ENCODE measurements at places on chromosomes 2 and 18.

GRCh38 chr2:227623226-227623625 is 5.9 kb downstream of the SCYGR4 start:
- DNase-seq = no peak

GRCh38 chr18:2958819-2959298 is 54.1 kb downstream of the LPIN2 start:
- DNase-seq = no peak

DNA sequence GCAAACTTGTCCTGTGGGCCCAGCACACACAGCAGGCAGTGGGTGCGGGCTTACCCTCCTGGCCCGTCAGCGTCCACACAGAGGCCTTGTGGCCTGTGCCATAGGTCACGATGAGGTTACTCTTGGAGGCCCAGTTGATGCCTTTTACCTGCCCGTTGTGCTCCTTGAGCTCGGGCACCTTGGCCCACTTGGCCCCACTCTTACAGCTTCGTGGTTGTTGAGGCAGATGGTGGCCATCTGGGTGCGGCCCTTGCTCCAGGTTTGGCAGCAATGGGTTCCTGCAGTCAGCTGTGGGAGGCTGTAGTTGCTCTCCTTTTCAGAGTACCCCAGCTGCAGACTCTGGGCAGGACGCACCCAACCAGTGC is 45.5 kb upstream of the PTH2R start:
- DNase-seq = no peak

GRCh38 chr2:102342888-102343287 is 12.7 kb upstream of the IL18R1 start:
- no peak for DNase-seq

DNA sequence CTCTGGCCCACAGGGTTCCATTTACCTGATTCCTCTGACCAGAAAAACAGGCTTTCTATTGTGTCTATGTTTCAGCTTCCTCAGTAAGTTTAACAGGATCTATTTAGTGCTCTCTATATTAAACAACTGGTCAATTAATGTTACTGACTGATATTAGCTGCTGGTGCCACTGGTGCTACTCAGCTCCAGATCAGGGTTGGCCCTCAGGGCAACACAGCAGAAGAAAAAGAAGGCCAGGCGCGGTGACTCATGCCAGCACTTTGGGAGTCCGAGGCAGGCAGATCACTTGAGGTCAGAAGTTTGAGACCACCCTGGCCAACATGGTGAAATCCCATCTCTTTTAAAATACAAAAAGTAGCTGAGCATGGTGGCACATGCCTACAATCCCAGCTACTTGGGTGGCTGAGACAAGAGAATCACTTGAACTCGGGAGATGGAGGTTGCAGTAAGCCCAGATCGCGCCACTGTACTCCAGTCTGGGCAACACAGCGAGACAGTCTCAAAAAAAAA is 56.3 kb upstream of the CHAC2 start:
- DNase-seq = no peak

DNA sequence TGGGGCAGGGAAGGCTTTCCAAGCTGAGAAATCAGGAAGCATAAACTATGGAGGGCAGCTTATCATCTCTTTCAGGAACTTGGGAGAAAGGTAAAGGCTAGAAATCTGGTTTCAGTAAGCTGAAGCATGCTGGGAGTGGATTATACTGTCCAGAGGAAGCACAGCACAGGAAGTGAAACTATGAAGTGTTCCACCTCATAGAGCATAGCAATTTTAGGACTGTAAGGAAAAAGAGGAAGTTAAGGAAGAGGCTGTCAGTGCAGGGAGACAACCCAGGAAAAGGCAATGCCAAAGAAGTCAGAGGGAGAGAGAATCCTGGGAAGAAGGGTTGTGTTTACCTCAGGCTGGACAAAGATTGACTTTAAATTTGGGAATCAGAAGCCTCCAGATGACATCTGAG is 51.9 kb downstream of the EFEMP1 start:
- no peak for DNase-seq

DNA sequence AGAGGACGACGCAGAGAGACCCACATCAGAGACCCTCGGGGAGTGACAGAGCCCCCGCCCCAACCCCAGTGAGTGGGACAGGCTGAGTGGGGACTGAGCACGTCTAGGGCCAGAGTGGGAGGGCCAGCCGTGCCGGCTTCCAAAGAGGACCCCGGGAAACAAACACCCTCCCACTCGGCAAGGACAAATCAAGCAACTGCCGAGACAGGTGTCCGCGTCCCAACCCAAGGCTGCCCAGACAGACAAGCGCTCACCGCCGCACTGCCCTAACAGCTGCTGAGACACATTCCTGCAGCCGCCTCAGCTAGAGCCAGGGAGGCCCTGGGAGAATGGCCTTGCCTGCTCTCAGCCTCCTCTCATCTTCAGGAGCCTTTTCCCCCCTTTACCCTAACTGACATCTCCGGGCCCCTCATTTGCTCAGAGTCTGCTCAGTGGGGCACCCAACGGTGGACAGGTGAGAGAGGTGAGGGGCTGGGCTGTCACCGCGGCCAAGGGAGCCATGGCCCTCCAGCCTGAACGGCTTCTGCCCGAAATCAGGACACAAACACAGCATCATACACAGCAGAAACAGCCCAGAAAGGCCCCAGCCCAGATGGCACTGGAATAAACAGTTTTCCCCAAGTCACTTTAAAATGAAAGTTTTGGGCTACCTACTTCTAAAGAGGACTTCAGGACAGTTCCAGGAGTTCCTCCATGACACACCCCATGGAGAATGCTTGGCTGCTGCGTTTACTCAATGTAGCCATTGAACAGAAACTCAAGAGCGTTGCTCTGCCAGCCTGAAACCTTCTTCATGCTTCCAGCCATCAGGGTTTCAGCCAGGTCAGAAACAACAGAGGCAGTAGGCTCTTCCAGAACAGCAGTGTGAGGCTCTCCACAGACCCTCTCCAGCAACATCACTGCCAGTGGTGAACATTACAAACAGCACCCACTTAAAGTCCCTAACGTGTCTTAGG is 23.6 kb downstream of the SLC66A2 start:
- no peak for DNase-seq

DNA sequence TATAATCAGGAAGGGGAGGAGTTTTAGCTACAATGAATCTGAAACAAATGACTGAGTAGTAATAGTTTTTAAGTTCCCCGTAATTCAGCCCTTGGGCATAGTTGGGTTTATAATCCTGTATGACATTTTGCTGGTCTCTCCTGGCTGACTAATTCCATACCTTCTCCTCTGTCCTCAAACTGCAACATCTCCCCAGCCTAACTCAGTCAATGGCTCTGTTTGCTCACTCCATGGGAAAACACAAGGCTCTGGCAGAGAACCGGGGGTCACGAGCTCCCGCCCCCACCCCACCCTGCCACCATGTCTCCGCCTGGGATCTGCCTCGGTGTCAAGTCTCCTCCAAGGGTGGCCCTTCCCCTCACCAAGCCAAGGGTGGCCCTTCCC is 168.6 kb downstream of the HDAC4 start:
- no peak for DNase-seq

DNA sequence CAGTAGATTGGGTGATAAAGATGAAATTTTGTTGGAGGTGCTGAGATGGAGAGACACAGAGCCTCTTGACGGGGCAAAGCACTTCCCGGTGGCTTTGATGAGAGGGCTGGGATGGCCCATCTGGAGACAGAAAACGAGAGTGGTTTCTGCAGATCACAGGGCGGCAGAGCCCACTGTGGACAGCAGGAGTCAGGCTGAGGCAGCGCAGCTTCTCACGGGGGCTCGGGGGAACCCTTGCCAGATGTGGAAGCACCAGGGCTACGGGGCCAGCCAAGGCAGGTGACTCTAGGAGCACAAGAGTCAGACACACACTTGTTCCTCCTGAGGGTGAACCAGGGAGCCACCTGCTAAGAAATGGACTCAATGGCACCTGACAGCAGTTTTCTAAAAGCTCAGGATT is 78.5 kb downstream of the TPO start:
- no peak for DNase-seq

- no peak for DNase-seq
Measured at GRCh38 chr2:220736778-220737177, 835.3 kb downstream of the EPHA4 start.

DNA sequence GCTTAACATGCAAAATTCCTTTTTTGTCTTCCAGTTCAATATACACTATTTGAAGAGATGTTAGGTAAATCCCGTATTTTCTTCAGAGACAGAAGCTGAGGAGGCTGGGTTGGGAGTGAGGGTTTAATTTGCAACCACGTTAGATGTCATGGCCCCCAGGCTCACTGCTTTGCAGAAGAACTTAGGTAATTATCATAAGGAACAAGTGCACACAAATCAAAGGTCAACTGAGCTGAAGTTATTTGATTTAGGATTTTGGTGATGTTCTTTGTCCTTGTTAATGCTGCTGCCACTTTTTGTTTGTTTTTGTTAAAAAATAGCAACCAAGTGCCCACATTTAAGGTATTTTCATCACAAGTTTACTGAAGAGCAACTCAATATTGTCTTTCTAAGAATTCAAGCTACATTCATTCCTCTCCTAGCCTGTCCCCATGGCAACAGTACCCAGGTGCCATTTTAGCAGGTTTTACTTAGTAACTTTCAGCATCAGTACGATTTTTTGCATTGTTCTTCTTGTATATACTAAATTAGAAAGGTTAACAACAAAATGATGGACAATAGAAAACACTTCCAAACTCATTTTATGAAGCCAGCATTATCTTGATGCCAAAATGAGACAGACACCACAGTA is 62.9 kb upstream of the NDUFV2 start:
- no peak for DNase-seq

GRCh38 chr2:234451852-234452625 is 44.8 kb downstream of the ARL4C start:
- no peak for DNase-seq

Measured in NCI-H1436 treated with DMSO at 0.1 percent for 48 hours (cell line).